ENCODE measurements at places on chromosomes 6 and 20.

DNA sequence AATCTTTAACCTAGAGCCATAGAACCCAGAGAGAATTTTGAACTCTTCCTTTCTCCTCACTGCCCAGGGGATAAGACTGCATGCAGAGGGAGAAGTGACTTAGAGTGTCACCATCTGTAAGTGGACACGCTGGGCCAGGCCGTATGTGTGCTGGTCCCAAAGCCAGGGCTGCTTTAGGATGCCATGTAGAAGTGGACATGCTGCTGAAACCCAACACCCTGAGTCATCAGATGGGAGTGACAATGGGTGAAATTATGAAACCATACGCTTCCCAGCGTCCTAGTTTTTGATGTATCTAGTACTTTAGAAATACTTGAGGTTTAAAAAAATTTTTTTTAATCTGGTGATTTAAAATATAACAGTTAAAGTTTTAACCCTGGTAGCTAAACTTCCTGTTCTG is 191.1 kb downstream of the FNDC1 start:
- no peak for DNase-seq

GRCh38 chr20:33909331-33909921 is 84.3 kb upstream of the RALY start:
- no peak for DNase-seq

- DNase-seq, result no peak
Measured at GRCh38 chr6:163086624-163086920, 327.9 kb upstream of the QKI start.

- DNase-seq, result no peak
Measured at GRCh38 chr6:55888917-55889316, 13.5 kb upstream of the BMP5 start.

DNA sequence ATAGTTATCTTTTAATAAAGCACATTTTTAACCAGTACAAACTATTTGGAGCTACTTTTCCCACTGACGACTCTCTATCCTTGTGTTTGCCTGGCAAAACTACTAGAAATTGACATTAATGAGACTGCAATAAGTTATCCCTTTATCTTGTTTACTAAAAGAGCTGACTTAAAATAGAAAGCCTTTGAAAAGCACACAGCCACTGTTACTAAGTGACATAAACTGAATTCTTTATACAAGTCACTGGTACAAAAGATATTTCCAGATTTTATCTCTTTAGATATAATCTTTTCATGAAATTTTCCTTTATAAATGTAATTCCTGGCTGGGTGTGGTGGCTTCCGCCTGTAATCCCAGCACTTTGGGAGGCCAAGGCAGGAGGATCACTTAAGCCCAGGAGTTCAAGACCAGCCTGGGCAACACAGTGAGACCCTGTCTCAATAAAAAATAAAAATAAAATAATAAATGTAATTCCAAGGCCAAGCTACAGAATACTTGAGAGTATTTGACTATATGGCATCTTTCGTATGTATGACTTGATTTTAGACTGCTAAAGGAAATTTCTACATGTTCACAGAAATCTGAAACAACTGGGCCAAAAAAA is 9.5 kb downstream of the MBOAT1 start:
- DNase-seq, result no peak

- DNase-seq, result no peak
Measured at GRCh38 chr6:121040831-121041230, 293.4 kb downstream of the TBC1D32 start.

DNA sequence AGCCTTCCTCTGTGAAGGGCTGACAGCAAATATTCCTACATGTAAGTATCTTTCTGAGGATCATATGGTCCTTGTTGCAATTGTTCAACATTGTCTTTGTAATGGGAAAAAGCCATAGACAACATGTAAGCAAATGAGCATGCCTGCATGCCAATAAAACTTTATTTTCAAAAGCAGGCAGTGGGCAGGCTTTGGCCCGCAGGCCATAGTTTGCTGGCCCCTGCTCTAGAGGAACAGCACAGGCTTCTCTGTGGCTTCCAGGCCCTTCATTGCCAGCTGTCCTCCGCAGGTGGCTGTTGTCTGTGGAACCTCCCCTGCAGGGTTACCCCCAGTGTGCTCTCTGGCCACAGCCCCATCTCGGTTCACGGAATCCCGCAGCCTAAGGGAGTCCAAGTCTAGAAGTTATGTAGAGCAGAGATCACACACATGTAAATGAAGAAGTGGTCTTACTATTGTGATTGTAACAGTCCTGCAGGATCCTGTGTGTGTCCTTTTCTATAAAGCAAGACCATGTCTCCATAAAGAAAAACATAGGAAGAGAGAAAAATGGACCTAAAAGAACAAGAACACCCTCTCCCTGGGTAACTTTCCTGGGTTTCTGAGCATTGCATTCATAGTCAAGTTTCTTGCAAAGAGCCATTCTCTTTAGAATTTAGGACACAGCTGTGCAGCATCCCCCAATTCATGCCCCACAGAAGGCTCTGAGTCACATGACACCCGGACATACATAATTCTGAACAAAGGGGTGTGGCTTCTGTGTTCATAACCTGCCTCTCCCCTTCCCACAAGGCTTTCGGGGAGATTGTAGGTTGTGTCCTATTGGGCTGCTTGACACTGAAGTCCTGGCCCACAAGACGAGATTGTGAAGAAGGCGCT is 10.0 kb downstream of the UNC93A start:
- DNase-seq, result no peak

DNA sequence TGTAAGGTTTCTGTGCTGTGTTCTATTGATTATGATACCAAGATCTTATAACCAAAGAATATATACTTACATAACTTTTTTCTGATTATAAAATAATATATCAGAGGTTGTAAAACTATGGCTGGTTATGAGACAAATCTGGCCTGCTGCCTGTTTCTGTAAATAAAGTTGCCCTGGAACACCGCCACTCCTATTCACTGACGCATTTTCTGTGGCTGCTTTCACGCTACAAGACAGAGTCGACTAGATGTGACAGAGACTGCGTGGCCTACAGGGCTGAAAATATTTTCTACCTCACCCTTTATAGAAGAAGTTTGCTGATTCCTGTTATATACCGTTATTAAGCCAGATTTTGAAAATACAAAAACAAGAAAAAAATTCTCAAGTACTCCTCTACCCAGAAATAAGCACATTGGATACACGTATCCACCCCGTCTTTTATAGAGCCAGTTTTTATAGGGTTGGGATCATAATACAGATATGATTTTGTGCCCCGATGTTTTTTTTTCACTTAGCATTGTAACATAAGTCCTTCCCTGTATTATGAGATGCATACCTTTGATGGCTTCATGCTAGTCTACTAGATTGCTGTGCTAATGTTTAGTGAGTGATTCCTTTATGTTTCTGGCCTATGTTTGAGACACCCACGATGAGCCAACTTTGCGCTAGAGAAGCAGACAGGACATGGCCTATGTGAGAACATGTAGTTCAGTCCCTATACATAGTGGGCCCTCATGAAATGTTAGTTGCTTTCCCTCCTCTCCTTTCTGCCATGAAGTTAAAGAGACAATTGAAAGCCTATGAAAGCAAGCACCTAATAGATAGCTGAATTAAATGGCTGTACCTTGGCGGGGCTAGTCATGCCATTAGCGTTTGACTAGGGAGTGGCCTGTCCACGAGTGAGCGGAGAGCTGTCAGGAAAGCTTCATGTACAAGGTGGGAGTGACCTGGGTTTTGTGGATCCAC is 98.1 kb upstream of the KCNK16 start:
- no peak for DNase-seq

- DNase-seq, result peak; percentile 35
Measured at GRCh38 chr6:170143401-170144150, 147.3 kb downstream of the DLL1 start.
